ENCODE measurements at places on chromosomes 2 and 18.

DNA sequence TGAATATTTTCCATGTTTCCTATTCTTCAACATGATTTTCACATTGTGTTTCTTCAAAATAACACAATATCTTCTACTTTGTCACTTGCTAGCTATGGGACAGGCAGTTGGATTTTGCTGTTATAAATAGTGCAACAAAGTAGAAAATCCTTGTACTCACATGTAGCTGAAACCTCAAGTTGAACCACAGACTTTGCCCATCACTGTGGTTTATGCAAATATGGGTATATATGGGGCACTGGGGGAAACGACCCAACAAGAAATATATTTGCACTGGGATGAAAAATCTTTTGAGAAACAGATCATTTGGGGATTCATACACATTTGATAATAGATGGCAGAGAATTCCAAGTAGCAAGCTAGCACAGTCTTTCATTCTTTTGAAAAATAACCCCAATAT is 486.3 kb upstream of the MAP2 start:
- DNase-seq, result no peak

- DNase-seq, result peak; percentile 69
Observed at GRCh38 chr2:48315896-48316194, 214.1 kb upstream of the STON1 start.

- DNase-seq, result no peak
Observed at GRCh38 chr2:217797165-217797564, 205.6 kb downstream of the TNS1 start.

DNA sequence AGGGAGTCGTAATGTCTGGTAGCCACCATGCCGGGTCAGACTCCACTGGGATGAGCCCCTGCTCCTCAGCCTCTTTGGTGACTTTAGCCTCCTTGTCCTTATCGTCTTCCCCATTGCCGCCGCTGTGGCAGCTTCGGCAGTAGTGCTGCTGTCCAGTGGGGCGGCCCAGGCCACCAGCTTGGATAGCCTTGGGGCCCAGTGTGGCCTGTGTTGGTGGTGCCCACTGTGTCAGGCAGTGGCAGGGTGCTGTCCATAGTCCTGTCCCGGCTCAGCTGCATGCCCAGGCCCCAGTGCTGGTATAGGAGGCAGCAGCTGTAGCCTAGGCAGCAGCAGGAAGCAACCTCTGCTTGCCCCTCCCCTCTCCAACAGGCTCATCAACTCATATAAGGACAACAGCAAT is 197.1 kb upstream of the RAB12 start:
- DNase-seq, result no peak

- no peak for DNase-seq
Observed at GRCh38 chr18:62986490-62986889, 271.1 kb downstream of the PHLPP1 start.

GRCh38 chr2:177314194-177314593 is 49.7 kb upstream of the NFE2L2 start:
- no peak for DNase-seq

- DNase-seq, result no peak
Observed at GRCh38 chr2:74824679-74825078, 9.2 kb upstream of the HK2 start.

DNA sequence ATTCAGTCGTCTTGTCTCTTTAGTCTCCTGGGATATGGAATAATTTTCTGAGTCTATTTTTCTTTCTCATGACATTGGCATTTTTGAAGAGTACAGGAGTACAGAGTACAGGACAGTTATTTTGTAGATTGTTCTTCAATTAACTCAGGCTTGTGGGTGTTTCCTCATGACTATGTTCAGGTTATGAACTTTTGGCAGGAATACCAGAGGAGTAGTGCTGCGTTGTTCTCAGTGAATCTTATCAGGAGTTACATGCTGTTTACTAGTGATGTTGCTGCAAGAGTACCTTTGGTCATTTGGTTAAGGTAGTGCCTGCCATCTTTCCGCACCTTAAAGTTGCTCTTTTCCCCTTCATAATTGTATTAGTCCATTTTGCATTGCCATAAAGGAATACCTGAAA is 41.3 kb upstream of the AGFG1 start:
- DNase-seq, result no peak

DNA sequence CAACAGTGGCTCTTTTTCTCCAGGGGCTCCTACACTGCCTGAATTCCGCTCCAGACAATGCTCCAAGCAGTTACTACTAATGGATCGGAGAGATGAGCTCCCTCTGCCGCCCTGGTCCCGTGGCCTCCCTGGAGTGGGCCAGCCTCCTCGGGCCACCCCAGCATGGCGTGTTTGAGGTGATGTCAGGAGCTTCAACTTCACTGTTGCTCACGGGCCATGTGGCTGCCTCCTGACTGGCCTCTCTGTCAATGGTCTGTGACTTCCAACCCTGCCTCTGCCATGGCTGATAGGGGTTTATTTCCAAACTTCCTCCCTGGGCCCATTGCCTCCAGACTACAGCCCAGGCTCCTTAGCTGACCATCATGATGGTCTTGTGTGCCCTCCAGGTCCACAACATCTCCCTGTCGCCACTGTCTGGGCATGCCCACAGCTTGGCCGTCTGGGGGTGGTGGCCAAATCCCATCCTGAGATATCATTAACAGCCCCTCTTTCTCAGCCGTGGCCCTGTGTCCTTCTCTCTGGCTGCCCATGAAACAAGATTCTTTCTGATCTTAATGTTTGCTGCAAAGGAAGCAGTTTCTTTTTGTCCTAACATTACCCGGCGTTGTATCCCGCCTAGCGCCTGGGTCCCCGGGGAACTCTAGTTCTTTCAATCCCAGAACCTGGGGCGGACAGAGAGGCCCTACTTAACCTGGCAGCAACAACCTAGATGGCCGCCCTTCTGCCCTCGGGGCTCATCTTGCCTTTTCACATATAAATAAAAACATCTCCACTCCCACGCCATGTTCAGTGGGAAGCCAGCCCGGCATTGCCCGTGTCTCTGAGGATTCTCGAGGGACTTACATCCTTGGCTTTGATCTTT is 38.1 kb downstream of the ATOH8 start:
- no peak for DNase-seq

DNA sequence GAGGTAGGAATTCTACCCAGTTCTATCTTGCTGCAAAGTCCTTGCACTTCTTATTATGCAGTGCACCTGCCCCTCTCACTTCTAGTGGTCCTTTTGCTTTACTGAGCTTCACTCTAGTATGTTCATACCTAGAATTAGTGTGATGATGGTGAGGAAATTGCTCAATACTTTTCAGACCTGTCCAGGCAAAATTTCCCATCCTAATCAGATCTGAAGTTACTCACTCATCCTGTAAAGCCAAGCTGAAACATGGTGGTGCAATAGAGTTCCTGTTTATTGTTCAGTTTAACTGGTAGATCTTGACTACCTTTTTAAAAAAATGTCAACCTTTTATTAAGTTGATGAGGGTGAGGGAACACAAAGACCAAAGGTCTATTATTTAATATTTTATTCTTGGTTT is 12.6 kb upstream of the FIGN start:
- no peak for DNase-seq

DNA sequence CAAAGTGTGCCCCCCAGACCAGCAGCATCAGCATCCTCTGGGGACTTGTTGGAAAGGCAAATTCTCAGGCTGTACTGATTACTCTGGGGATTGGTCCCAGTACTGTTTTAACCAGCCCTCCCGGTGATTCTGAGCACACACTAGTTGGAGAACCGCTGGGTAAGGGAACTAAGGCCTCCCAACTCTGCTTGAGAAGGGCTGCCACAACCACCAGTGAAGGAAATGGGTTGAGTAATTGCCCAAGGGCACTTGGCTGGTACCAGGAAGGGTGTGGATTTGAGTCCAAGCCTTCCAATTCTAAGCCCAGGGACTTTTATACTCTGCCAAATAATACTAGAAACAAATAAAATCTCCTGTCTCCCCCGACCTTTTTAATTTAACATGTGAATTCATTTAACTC is 219.9 kb downstream of the SETBP1 start:
- DNase-seq, result no peak

- DNase-seq, result no peak
Observed at GRCh38 chr18:13526519-13526918, 199.8 kb downstream of the FAM210A start.

- DNase-seq, result no peak
Observed at GRCh38 chr2:39922679-39923405, 143.8 kb upstream of the THUMPD2 start.

DNA sequence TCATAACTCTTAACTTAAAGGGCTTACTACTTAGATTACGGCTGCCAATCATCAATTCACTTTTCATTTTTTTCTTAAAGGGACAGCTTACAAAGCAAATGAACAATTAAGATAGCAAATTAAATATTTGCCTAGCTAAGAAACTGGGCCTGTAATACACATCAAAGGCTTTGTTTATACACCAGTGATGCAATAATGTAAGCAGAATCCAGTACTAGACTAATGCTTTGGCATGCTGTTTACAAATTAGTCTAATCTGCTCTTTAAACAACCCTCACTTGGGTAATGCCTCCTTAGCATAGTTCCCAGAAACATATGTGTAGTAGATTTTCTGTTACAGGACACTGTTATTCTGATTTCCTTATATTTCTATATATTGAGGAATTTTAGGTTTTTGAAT is 105.8 kb downstream of the ARHGAP28 start:
- DNase-seq, result no peak

DNA sequence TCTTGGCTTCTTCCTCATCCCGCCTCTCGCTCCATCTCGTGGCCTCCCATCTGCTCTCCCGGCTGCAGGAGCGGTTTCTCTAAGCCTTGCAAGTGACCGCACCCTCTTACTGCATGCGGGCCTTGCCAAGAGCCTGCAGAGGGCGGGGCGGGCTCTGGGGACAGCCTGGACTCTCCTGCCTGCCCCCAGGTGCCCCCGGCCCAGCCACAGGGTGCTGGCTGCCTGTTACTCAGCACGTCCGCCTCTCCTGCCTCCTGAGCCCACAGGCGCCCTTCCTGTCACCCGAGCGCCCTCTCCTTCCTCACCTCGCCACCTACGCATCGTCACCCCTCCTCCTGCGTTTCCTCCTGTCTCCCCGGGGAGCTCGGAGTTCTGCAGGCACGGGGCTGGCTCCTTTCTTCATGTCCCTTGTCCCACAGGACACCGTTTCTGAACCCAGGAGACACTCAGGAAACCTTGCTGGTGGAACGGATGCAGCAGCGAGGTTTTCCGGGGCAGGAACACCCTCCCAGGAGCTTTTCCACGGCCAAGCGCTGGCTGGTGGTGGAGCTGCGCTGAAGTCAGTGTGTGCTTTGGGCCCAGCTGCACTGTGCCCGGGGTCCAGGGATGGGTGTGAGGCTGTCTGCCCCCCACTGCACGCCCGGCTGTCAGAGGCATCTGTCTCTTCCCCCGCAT is 28.5 kb downstream of the HPCAL1 start:
- DNase-seq, result peak; percentile 93

- DNase-seq, result no peak
Observed at GRCh38 chr2:212940816-212941215, 210.6 kb downstream of the IKZF2 start.

- DNase-seq, result no peak
Observed at GRCh38 chr2:177275040-177275742, 10.7 kb upstream of the NFE2L2 start.

DNA sequence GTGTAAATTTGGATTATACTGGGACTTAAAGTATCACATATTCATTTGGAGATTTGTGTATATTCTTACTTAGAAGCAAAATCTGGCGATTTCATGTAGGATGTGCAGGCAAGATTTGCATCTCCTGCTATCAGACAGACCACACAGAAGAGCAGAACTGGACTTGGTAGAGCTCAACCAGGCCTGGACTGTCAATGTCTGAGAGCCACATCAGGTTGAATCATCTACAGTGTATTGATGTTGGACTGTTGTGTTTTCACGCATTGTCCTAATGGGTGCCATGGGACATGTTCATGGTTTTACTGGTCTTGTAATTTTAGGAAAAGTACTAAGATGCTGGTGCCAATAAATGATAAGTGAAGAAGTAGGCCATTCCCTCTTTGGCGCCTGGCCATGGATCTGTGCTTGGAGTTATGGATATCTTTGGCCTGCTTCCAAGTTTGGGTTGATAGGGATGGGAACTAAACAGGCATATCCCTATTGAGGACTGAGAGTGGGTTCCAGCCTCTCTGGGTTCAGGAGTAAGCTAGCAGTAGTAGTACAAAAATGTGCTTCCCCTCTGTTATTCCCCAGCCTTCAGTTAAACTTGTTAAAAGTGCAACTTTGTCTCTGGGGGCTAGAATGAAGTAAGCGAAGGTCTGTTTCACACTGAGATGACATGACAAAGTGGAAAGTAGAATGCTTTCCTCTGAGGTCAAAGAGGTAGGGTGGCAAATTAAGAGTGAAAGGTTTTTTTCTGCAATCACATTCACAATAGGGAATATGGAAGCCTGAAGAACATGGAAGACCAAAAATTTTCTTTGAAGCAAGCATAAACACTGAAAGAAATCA is 49.2 kb upstream of the NEMP2 start:
- DNase-seq, result no peak

- DNase-seq, result no peak
Observed at GRCh38 chr2:6787376-6787775, 78.3 kb downstream of the CMPK2 start.

- DNase-seq, result no peak
Observed at GRCh38 chr2:75390169-75390568, 170.6 kb downstream of the EVA1A start.

Data from activated CD4-positive, alpha-beta T cell treated with anti-CD3 and anti-CD28 coated beads for 36 hours (primary cell).